Smooth muscle cell of the brain vasculature (primary cell): ENCODE measurements at places on chromosomes 5 and 9.

GRCh38 chr5:4042311-4042710 is 446.7 kb downstream of the IRX1 start:
- DNase-seq: no peak

DNA sequence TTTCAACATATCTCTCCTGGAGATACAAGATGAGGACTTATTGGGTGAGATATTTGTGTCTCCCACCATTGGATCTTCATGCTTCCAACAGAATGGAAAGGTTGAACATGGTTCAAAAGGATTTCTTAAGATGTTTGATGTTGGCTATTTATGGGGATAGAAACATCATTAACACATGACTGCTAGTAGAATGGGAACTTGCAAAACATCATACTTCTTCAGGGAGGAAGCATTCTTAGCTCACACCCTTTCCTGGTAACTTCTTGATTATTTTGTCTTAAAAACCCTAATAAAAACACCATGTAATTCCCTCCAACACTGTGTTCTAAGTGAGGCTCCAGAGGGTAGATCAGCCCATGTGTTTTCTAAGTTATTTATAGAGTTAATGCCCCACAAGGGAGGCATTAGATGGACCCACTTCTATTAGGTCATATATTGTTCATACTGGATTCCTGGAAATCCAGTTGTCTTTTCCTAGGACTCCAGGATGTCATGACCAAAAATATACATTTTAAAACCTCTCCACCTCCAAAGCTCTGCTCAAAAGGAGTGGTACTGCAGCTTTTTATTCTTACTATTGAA is 95.8 kb downstream of the FOXD1 start:
- DNase-seq: no peak

GRCh38 chr9:4066120-4066519 is 233.7 kb downstream of the GLIS3 start:
- no peak for DNase-seq

DNA sequence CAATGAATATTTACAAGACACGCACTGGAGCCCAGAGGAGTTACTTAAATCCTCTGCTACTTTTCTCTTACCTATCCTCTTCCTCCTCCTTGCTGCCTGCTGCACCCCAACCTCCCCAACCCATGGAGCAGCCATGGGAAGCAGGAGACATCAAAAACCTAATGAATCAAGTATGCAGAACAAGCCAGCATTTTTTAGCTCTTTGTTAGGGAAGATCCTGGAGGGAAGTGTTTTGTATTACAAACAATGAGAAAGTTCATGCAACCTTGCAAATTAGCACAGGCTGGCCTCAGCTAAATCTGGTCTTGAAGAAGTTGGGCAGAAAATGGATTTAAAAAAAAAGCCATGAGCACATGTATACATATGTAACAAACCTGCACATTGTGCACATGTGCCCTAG is 498.8 kb downstream of the KIF4B start:
- DNase-seq: no peak

GRCh38 chr9:93461414-93461743 is 8.0 kb upstream of the FAM120AOS start:
- DNase-seq: no peak

DNA sequence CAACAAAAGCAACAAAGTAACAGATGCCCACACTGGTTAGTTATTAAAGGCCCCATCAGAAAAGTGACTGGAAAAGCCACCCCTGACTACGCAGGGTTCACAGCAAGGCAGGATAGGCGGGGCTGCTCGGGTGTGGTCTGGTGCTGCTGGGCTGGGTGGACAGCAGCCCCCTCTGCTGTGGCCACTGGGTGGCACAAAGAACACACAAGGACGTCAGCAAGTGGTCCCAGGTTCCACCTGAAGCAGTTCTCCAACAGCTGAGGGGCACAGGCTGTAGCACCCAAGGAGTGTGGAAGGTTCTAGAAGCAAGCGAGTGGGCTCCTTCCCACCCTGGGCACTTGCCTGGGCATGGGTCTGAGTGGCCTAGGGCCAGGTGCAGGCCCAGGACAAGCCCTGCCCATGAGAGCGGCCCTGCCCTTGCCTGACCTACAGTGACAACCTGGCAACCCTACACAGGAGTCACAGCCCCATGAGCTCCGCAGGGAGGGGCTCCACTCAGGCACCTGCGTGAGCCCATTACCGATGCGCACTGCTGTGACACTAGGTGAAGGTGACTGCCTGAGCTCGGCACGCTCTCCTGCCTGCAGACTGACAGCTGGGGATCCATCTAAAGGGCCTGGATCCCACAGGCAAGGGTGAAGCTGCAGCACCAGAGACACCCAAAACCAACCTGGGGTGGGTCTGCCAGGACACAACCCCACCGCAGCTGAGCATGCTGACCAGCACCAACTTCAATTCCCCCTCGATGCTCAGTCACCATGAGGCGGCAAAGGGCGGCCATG is 8.1 kb downstream of the BRD9 start:
- DNase-seq: no peak

- no peak for DNase-seq
These were observed 9.9 kb downstream of the TEK start for GRCh38 chr9:27118916-27119315.

GRCh38 chr9:11142965-11143738 is 530.4 kb upstream of the PTPRD start:
- no peak for DNase-seq

DNA sequence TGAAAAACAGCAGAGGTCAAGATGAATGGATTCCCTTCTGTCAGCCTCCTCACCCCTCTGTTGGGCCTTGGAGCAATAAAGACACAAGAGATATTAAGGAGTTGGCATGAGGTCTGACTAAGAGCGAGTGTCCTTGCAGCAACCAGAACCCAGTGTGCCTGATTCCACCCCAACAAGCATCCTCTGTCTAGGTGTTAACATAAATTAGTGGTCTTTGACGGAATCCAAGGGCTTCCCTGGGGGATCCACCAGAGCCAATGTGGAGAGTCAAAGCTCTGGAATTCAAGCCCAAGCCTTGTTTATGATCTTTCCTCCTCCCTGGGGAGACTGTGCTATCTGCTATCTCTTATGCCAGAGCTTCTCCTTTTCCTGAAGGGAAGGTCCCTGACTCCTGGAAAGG is 128.1 kb upstream of the SMIM23 start:
- DNase-seq: no peak

GRCh38 chr5:132002757-132003156 is 8.7 kb downstream of the ACSL6 start:
- DNase-seq: no peak

DNA sequence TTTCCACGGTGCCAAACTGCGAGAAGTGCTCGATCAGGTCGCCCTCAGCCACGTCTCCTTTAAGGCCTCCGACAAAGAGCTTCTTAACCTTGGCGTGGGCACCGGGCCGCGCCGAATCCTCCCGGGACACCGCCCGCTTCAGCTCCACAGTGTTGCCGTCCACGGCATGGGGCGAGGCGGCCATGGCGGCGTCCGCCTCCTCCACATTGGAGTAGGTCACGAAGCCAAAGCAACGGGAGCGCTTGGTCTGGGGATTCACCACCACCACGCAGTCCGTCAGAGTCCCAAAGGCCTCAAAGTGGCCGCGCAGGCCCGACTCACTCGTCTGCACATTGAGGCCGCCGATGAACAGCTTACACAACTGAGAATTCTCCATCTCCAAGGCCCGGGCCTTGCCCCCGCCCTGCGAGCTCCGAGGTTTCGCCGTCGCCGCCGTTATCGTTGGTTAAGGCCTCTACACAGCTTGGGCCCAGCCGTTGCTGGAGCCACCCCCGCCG is 424 bp downstream of the HNRNPA0 start:
- no peak for DNase-seq

GRCh38 chr5:96943799-96944198 is 7.9 kb downstream of the LNPEP start:
- no peak for DNase-seq

- no peak for DNase-seq
These were observed 477.4 kb downstream of the ARHGEF28 start for GRCh38 chr5:74103131-74104023.

DNA sequence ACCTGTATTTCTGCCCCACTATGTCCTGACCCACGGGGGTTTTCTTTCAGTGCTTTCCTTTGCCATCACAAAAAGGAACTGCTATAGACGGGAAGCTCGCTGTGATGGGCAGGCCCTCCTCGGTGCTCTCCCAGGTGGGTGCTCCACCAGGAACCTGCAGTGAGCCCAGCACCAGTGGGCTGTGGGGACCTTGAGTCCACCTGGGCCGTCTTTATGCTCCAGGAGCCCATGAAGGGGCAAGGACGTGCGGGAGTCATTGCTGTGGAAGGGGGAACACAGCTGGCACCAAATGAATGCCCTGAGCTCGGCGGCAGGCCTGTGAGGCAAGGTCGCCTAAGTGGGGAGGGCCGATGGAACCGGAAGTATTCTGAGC is 36.7 kb upstream of the SLC6A3 start:
- DNase-seq: no peak
